ENCODE measurements at places on chromosomes 3 and 15.

GRCh38 chr15:67826717-67827561, 1.6 kb downstream of the SKOR1 start:
- DNase-seq: peak; percentile 31

DNA sequence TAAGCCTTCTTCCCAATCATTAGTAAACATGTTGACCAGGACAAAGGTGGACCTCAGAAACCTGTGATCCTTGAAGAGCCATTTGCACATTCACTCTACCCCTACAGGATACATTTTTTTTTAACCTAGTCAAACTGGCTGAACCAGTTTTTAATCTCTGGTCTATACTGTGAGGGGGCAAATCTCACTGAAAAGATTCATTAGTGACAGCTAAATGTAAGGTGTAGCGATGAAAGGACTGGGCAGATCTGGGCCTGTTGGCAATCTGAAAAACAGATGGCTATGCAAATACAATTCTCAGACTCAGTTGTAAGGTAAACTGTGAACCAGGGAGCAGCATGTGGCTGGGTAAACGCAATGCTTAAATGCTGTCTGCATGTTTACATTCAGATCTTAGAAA, 75.6 kb upstream of the SNTN start:
- DNase-seq: no peak

GRCh38 chr3:72018343-72018984, 233.5 kb upstream of the PROK2 start:
- no peak for DNase-seq

- peak; percentile 89 for DNase-seq
These were observed 68.1 kb downstream of the SLC6A1 start for GRCh38 chr3:11060500-11061251.

DNA sequence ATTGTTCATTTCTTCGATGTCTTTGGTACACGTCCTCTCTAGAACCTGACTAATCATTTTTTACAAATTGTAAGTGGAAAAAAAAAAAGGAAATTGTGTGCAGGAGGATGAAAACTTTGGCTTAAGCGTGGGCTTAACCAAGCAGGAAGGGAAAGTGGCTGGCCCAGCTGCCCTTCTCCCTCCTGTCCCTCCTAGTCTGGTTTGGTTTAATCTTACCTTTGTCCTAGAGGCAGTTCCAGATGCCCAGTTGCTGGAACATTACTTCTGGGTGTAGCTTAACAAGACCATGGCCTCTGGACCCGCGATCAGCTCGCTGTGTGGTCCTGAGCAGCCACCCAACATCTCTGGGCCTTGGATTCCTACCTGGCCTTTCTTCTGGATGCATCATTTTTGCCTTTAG, 15.4 kb downstream of the PAQR5 start:
- no peak for DNase-seq

All from SK-N-SH (cell line).